ENCODE measurements at places on chromosomes 7 and 10.

- DNase-seq, result no peak
Observed at GRCh38 chr7:102450242-102450641, 14.4 kb downstream of the ALKBH4 start.

- DNase-seq, result no peak
Observed at GRCh38 chr7:93055543-93056107, 62.2 kb downstream of the SAMD9 start.

- no peak for DNase-seq
Observed at GRCh38 chr7:54747234-54747633, 11.8 kb downstream of the SEC61G start.

GRCh38 chr7:5526100-5526905, 102.7 kb upstream of the TNRC18 start:
- no peak for DNase-seq

DNA sequence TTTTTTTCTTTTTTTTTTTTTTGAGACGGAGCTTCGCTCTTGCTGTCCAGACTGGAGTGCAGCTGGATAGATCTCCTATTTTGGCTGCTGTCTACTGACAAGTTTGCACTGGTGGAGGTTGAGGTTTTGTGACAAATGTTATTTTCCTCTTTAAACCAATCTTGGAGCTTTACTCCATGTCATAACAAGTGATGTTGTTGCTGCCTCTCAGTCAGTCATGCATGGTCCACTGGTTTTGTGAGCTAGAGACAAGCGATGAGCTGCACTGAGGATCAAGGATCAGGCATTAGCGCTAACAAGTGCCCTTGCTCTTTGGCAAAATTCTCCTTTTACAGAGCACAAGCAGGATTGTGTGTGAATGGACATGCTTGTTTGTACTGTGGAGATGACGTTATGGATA, 805 bp upstream of the WDFY4 start:
- DNase-seq, result no peak

DNA sequence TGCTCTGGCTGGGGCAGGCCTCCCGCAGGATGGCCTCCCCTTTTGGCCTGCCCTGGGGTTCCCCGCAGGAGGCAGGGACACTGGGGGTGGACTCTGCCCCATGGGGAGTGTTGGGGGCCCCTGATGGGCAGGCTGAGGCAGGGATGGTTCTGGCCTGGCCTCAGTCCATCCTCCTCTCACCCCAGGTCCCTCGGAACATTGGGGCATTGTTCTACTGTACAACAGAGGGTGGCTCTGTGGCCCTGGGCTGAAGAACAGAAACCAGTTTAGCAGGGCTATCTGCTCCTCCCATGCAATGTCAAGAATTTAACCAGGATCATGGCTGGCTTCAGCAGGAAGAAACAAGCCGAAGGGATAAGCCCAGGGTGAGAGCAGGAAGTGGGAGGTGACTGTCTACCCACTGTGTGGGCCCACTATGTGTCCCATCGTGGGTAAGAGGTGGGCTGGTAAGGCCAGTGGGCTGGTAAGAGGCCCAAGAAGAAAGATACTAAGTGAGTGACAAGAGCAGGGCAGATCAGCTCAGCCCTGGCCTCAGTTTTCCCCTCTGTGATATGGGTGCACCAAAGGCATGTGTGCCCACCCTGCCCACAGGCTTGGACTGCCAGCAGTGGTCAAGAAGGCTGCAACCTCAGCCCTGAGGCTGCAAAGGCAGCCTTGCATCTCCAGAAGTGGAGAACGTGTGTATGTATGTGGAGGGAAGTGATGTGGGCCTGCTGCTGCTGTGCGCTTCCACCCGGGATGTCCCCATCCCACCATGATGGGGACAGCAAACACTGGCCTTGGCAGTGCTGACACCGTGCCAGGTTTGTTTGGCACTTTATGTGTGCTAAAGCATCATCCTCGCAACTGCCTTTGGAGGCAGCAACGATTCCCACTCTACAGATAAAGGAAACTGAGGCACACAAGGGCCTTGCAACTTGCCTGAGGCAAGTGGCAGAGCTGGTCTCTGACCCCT, 138.9 kb downstream of the SH3PXD2A start:
- DNase-seq, result no peak

DNA sequence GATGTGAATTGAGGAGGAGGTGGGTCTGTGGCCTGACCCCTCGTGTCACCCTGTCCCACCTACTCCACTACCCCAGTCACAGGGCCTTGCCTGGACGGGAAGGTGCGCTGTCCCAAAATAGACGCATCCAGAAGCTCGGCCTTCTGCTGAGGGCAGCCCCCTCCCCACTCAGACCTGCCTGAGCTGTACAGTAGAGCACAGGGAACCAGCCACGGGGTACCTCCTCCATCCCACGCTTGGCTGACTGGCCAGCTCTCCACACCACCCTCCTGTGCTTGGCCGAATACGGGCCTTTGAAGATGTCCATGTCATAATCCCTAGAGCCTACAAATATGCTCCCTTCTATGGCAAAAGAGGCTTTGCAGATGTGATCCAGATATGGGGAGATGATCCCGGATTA, 88.3 kb downstream of the CHST15 start:
- no peak for DNase-seq

GRCh38 chr7:83156006-83156405, 6.7 kb downstream of the PCLO start:
- no peak for DNase-seq

GRCh38 chr10:14478604-14479003, 147.9 kb upstream of the FRMD4A start:
- no peak for DNase-seq

DNA sequence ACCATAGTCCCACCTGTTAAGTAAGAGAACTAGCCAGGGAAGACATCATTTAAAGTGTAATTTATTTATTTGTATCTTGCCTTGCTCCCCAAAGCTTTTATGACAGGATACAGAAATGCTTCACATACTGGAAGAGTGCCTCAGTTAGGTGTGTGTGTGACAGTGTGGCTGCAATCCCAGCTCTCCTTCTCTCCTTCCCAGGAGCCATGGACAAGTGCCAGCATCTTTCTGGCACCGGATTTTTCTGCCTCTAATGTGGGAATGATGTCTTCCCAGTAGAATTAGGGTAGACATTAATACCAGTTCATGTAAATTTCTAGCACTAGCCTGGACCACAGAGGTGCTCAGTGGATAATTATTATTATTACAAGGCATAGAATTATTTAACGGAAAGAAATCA, 30.3 kb upstream of the ATXN7L1 start:
- DNase-seq, result no peak
